GM12892 (cell line): ENCODE measurements at places on chromosomes 1 and 21.

GRCh38 chr1:12450756-12451559 lies 167.1 kb downstream of the DHRS3 start:
- no peak for DNase-seq

DNA sequence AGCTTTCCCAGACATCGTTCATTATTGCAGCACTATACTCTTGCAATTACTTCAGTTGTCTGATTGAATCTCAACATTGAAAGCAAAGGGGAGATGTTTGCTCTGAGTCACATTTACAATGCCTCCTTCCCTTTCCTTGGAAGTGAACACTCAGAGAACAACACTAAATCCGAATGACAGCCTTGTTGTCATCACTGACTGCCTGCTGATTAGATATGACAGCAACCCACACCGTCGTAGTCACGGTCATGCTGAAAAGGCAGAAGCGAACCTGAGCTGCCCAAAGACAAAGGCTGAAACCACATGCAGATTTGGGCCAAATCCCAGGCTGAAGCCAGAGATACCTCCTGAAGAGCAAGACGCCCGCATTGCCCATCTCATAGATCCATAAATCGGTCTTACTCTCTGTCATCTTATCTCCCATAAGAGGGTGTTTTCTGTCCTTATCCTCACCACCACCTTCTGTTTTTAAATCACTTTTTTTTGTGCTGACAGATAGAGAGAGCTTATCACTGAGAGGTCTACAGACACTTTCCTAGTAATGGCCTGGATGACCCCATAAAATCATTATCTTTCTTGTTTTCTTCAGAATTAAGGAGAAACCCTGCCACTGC lies 47.5 kb downstream of the TMCO4 start:
- no peak for DNase-seq

GRCh38 chr1:47708658-47709018 lies 270.8 kb downstream of the FOXD2 start:
- DNase-seq, result no peak

DNA sequence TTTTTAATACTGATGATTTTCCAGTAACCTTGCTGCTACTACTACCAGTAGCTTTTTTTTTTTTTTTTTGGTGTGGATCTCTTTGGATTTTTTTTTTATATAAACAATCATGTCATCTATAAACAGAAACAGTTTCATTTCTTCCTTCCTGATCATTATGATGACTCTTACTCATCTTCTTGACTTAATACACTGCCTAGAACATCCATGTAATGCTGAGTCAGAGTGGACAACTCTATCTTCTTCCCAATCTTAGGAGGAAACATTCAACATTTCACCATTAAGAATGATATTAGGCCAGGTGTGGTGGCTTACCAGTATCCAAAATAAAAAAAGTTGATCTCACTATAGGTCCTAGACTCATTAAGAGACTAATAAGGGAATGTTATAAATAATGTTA lies 69.1 kb downstream of the RUSC1 start:
- DNase-seq, result no peak

- no peak for DNase-seq
These were observed at the start of gene ADSS2 for GRCh38 chr1:244451539-244451950. ADSS2 (minus strand) TSS chr1:244451909; CDS start chr1:244451817, 92 bp downstream.

DNA sequence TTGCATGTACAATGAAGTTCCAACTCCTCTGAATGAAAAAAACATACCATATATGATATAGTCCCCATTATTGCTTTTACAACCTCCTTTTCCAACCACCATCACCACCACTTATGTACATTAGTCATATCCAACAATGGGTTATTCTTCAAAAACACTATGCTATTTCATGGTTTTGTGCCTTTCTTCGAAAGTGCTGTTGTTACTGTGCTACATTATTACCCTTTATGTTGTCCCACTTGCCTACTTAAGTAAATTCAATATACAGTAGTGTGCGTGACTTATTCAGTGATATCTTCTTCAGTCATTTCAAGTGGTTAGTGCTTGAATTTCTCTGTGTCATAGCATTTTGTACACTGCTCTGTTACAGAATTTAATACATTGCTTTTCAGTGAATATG lies 105.3 kb downstream of the ASH1L start:
- DNase-seq, result no peak

GRCh38 chr1:119472080-119472818 lies 34.8 kb upstream of the HSD3B1 start:
- no peak for DNase-seq

GRCh38 chr21:17775431-17776126 lies 43.6 kb downstream of the C21orf91 start:
- no peak for DNase-seq

DNA sequence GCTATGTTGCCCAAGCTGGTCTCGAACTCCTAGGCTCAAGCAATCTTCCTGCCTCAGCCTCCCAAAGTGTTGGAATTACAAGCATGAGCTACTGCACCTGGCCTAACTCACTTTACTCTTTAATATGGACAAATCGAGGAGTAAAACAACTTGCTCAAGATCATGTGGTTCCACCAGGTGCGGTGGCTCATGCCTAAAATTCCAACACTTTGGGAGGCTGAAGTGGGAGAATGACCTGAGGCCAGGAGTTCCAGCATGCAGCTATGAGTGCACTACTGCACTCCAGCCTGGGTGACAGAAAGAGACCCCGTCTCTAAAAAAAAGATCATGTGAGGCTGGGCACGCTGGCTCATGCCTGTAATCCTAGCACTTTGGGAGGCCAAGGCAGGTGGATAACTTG lies 2.0 kb downstream of the INPP5B start:
- DNase-seq, result no peak

DNA sequence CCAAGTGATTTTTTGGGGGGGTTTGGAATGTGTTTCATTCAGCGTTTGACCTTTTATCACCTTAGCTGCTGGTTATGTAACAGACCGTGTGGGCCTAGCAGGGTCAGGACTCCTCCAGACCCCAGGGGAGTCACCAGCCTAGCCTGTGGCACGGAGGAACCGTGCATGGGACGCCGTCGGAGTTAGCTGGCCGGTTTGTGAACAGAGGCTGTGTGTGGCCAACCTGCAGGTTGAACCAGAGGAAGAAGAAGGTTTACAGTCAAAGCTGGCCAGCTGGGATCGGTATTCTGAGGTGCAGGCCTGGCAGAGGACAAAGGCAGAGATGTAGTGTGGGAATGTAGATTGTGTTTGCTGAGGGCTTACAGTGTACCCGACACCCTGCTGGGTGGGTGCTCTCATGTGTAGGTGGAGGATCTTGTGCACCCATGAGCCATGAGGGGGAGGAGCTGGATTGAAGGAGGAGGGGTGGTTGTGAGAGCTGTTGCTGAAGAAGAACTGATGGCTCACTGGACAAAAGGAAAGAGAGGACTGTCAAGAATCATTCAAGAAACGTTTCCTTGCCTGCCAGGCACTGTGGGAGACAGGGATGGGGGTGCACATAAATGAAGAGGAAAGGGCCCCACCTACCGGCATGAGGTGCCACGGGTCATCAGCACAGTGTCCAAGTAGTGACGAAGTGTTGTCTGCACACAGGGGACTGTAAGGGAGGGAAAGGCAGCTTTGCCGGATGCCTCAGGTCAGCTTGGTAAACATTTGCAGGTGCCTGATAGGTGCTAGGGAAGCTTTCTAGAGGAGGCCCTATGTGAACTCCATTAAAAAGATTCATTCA lies 40.0 kb upstream of the PWP2 start:
- DNase-seq, result no peak

DNA sequence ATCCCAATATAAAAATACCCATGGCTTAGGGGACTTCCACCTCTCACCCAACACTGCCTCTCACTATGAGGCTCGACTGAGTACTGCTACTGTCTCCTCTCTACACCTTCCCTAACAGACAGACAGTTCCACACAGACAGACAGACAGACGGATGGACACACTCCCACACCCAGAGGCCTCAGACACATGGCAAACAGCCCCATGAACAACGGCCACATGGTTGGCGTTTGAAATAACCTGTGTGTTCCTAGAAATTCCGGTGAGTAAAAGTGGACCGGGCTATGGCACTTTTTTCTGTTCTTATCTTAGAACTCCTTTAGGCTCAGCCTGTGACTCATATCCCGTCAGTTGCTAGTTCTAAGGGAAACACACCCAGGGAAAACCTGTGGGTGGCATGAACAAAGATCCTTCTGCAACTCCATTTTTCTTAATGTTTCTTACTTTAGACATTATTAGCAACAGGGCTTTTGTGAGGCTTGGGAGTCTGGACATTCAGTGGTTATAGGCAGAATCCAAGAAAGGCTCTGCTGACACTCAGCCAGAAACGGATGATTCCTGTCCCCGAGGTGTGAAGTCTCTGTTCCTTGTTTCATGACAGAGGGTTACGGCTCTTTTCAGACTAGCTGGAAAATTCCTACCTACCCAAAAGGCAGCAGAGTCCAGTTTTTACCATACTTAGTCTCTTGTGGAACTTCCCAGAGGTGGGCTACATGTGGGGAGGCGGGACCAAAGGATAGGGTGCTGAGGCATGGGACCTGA lies 90.5 kb upstream of the TLR5 start:
- no peak for DNase-seq

DNA sequence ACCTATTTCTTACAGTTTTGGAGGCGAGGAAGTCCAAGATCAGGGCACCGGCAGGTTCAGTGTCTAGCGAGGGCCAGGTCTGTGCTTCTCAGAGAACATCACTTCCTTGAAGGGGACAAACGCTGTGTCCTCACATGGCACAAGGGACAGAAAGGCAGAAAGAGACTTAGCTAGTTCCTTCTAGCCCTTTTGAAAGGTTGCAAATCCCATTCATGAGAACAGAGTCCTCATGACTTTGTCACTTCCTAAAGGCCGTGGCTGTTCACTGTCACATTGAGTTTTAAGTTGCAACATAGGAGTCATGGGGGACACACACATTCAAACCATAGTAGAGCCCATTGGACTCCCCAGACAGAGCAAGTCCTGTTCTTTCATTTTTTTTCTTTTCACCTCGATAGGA lies 27.4 kb downstream of the PER3 start:
- DNase-seq, result no peak

GRCh38 chr1:222182641-222183040 lies 365.3 kb downstream of the HHIPL2 start:
- DNase-seq, result no peak

- no peak for DNase-seq
These were observed 3.9 kb upstream of the TP53BP2 start for GRCh38 chr1:223849352-223850254.

DNA sequence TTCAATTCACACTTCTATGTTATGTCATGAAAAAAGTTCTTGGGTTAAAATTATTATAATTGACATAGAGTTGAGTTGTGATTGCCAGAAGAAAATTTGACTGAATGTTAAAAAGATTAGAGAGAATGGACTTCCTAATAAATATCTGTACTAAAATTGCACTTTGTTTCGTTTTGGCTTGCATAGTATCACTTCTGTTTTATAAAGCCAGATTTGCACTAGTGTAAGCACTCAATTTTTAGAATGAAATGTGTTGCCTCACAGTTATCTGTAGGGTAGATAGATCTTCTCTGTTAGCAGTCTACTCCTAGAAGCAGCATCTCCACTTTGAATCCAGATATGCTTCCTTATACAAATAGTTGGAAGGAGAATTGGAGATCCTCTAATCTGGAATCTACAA lies 95.2 kb upstream of the MPC2 start:
- DNase-seq, result no peak

DNA sequence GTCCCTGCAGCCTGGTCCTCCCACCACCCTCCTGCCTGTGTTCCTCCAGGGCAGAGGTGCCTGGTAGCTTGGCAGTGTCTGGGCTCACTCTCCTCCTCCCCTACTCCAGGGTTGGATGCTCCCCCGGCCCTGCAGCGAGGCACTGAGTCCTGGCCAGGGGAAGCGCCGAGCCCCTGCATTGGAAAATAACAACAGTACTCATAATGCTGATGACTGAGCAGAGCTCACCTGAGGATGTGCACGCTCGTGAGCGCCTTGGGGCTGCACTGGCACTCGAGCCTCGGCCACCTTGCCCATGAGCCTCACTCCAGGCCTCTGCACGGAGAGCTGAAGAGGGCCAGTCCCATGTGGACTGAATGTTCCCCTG lies 6.0 kb upstream of the ACTRT2 start:
- no peak for DNase-seq

GRCh38 chr1:23524716-23525401 lies 6.2 kb downstream of the E2F2 start:
- DNase-seq, result peak; percentile 49
